Glutamatergic neuron (in vitro differentiated cells): ENCODE measurements at places on chromosomes 2 and 18.

DNA sequence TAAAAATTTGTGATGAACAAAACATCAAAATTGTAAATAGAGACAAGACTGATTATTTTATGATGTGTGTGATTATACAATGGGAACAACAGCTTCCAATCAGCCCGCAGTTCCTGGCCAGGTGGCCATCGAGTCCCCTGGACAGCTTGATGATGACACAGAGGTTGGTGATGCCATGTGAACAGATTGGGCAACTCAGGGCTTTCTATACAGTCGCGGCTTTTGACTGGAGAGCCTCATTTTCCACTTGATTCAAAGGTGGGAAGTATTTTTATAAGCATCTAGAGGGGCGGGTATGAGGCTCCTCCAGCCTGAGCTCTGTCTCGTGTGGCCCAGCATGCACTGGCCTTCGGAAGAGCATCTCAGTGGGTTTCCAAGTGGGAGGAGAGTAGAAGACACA lies 14.9 kb upstream of the HPCAL1 start:
- DNase-seq, result no peak

DNA sequence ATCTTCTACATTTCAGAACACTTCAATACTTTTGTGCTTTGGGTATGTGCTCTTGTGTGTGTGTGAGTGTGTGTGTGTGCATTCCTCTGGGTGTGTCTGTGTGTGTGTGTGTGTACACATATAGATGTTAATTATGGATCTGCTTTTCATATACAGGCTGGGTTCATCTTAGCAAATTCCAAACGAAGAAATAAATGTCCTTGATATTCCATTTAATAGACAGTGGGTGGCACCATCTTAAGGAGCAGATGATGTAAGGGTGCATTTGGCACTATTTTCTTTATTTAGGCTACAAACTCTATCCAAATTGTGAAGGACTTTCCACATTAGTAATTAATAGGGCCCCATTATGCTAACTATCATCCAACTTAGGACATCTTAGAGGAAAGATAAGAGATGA lies 425.8 kb upstream of the POU3F3 start:
- no peak for DNase-seq

DNA sequence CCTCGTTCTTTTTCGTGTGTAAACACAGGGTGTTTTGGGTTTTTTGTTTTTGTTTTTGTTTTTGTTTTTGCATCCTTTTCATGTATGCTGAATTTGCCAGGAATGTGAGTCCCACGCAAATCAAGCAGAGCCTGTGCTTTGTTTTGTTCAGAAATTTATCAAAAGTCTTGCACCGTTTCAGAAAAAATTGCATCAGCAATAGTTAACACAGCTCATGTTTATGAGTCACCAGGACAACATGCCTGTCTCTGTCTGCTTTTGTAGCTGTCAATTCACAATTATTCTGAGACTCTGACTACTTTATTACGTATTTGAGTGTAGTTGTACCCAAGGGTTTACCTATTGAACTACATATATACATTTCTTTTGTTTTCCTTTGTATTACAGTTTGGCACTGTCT lies 38.3 kb downstream of the MRPL44 start:
- no peak for DNase-seq

GRCh38 chr2:24918326-24919036 lies 1.6 kb downstream of the ADCY3 start:
- DNase-seq, result no peak

- DNase-seq, result no peak
Measured at GRCh38 chr2:149585166-149585885, 2.2 kb downstream of the MMADHC start.
